ENCODE measurements at places on chromosomes 7 and 10. TPM values are rescaled to one million over a fixed set of nuclear protein-coding genes. Genes with fewer than 3 reads are reported as not detected.
A peak's percentile ranks its signal among the peaks of the same experiment; 100 is the strongest.

SPRN gene
- total RNA-seq, result 0.12 TPM

KIAA1549 gene
- 1.8 TPM for total RNA-seq

AKR1C4 gene
- total RNA-seq, result not detected

DGKB gene
- total RNA-seq, result not detected

IKZF1 gene
- not detected for total RNA-seq

POMZP3 gene
- 4.2 TPM for total RNA-seq

RPEL1 gene
- total RNA-seq, result 0.07 TPM

AKR1C8 gene
- not detected for total RNA-seq

SVIL gene
- total RNA-seq, result 52.9 TPM

PTPRZ1 gene
- total RNA-seq, result not detected

DNA sequence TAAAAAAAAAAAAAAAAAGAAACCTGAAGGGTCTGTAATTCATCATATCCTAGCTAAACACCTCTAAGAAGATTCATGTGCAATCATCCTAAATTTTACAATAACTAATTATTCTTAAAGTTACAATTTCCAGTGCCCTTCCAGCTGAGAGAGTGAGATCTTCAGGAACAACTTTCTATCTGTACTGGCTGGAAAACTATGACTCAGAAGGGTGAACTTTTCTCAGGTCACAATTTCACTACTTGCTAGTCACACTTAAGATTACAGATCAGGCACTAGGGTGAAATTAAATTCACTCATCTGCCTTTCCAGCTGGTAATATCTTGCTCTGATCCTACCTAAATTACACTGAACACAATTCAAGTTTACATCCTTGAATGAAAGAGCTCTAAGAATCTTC, 158.8 kb downstream of the ANK3 start:
- DNase-seq, result no peak

DNA sequence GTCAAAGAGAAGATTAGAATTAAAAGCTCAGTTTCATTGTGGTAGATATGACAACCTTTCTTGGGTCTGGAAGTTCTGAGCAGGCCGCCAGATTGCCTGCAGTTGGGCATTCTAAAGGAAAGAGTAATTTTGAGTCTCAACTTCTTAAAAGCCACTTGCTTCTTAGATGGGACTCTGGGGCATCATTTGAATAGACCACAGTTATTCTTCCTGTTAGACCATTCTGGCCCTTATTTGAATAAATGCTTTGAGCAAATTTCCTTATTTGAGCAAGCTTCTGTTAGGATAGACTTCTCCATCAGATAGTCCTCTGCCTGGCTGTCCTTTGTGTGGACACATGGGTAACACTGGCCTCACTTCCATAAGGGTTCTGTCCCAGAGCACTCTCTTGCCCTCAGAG, 40.2 kb downstream of the SND1 start:
- DNase-seq, result no peak

GRCh38 chr7:129989466-129989865, 36.7 kb upstream of the UBE2H start:
- no peak for DNase-seq

- DNase-seq, result no peak
Measured at GRCh38 chr7:81468526-81468925, 301.3 kb downstream of the HGF start.

DNA sequence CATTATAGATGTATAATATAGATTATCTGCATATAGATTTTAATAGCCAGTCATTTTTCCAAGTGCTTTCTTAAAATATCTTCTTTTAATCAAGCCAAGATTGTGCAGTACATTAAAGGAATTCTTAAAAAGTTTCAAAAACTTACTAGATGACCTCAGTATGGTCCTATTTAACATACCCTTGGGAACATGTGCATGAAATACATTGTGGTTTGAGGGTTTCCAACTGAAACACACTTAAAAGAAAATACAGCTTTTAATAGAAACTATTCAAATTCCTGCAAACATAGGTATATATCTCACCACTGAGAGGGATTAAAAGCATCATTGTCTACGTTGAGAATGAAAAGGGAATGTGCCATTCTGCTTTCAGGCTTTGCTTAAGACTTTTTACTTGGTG, 364.9 kb downstream of the SUGCT start:
- no peak for DNase-seq

DNA sequence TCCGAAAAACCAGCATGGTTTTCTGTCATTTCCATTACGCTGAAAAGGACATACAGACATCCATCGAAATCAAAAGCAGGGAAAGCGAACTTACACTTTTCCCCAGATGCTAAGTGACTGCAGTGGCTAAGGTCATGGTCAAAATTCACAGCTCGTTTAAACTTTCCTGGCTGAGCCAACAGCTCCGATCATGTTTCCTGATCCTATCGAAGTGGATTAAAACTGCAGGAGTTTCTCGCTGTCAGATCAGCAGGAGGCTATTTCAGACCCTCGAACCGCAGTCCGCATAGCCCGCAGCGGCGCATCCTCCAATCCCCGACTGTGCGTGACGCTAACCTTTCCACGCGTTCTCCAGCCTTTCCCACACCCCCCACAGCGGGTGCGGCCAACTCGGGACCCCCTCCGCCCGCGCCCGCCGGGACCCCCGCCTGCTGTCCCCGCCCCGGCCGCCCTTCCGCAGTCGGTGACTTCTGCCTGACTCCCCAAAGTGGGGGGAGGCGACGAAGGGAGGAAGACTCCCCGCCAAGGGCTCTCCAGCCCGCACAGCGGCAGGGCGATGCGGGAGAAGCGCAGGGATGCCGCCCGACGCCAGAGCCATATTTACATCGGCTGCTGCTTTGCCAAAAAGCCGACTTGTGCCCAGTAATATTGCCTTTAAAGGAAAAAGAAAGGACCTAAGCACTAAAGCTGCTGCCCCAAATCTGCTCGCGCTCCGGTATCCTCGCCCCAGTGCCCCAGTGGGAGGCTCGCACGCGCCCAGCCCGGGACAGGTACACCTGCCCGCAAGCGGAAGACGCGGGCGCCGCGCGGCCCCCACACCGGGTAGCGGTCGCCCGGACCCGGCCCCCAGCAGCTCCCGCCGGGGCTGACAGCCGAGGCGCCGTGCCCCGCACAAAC, 1.2 kb downstream of the PIP4K2A start:
- no peak for DNase-seq

- DNase-seq, result peak; percentile 20
Measured at GRCh38 chr7:90345595-90346335, 751 bp upstream of the GTPBP10 start.

GRCh38 chr10:102473445-102474331, 22.3 kb upstream of the C10orf95 start:
- no peak for DNase-seq

DNA sequence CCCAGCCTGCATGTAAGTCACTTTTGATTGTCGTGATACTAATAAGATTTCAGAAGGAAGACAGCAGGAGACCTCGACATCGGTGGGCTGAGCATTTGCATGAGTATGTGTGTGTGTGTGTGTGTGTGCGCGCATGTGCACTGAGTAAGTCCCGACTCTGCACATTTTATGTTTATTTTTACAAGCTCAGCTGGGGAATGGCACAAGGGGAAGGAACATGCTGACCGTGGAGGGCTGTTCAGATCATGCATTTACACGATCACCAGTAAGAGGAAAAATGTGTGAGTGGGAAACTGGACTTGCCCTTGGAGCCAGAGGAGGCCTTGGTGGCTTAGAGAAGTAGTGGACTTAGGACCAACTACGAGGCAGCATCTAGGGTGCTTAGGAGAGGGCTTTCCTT, 41.3 kb downstream of the IL2RA start:
- DNase-seq, result no peak

GRCh38 chr7:101859411-101860106, 42.1 kb downstream of the CUX1 start:
- DNase-seq, result no peak

DNA sequence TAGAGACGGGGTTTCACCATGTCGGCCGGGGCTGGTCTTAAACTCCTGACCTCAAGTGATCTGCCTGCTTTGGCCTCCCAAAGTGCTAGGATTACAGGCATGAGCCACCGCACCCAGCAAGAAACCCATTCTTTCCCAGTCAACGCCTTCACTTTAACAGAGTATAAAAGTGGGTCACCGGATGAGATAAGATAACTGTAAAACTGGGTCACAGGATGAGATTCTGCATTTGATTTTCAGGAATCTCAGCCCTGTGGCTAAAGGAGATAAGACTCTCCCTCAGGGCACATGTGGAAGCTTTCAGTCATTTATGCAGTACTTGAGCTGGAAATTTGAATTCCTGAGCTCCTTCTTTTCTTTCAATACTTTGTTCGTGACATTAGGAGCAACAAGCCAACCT, 70.8 kb downstream of the LRRC17 start:
- no peak for DNase-seq

DNA sequence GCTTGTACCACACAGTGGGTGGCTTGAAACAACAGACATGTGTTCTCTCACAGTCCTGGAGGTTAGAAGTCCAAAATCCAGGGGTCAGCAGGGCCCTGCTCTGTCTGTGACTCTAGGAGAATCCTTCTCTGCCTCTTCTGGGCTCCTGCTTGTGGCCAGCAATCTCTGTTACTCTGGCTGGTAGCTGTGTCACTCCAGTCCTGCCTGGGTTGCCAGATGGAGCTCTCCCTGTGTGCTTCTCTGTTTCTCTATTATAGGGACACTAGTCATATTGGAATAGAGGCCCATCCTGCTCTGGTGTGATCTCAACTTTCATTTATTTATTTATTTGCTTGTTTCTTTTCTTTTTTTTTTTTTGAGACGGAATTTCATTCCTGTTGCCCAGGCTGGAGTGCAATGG, 276.6 kb upstream of the GALNT17 start:
- DNase-seq, result no peak

DNA sequence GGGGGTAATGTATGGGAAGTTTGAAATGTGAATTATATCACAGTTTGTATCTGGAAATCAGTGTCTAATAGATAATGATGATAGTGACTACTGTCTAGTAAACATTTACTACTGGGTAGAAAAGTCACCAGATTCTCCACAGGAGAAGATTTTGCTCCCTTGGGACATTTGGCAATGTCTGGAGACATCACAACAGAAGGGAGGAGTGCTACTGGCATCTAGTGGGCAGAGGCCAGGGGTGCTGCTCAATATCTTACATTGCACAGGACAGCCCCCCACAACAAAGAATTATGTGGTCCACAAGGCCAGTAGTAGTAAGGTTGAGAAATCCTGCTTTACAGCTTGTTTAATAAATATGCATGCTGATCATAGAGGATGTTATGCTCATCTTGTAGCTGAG, 92.3 kb upstream of the PRPS1L1 start:
- DNase-seq, result no peak

DNA sequence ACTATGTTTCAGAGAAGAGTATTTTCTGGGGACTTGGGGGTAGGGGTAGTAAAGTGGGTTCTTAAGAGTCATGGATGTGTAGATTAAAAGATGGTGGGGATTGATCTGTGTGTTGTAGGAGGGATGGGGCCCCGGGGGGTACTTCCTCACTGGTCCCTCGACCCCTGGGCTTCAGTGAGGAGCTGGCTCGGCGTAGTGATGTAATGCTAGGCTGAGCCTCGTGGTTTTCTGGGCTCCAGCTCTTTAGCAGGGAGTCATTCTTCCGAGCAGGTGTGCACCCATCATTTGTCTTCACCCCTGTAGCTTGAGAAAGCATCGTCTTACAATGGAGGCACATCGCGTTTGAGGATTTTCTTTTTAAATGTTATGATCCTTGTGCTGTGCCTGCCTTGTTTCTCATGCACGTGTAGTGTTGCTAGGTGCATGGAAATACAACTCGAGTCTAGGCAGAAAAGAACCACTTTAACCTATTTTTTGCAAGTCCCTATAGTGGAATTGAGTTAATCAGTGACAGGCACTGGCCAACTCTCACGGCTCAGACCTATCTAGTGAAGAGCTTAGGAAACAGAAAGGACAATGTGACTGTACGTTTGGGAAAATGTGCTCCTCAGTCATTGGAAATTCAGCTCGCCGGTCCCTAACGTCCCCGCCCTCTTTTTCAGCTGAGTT, 106.1 kb upstream of the BTBD16 start:
- DNase-seq, result peak; percentile 49

DNA sequence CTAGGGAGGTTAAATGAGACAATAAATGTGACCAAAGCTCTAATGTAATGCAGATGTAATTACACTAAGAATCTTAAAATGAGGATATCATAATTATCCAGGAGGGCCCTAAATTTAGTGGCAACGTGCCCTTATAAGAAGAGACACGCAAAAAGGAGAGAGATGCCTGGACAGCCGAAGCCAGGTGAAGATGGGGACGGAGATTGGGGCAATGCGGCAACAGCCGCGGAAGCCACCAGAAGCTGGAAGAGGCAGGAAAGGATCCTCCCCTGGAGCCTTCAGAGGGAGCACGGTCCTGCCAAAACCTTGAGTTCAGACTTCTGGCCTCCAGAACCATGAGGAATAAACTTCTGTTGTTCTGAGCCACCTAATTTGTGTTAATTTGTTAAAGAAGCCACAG, 25.3 kb upstream of the C10orf71 start:
- no peak for DNase-seq

GRCh38 chr10:133474665-133475424, 21.1 kb downstream of the SCART1 start:
- DNase-seq, result no peak

- DNase-seq, result no peak
Measured at GRCh38 chr10:35561715-35562114, 43.4 kb upstream of the GJD4 start.

- DNase-seq, result peak; percentile 39
Measured at GRCh38 chr7:66039094-66039670, 36.4 kb upstream of the ASL start.

Data from epithelial cell of proximal tubule (primary cell).